Stimulated activated naive CD8-positive, alpha-beta T cell treated with anti-CD3 and anti-CD28 coated beads, Interleukin-15, amount 100 ng/mL, for 72 hours (primary cell): ENCODE measurements at places on chromosomes 4 and X.

DNA sequence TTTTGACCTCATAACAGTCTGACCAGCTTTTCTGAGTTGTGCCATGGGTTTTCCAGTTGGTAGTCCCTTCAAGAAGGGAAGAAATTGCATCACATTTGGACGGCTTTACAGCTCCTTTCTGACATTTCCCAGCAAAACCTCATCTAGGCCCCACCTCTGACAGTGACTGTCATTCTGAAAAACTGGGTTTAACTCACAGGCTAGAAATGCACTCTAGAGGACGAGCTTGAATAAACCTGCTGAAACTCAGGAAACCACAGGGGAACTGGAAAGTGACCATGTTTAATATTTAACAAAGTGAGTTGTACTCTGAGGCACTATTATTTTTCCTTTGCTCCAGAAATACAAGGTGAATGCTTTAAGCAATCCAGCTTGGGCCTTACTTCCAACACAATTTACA is 434.3 kb upstream of the RASGEF1B start:
- no peak for DNase-seq

DNA sequence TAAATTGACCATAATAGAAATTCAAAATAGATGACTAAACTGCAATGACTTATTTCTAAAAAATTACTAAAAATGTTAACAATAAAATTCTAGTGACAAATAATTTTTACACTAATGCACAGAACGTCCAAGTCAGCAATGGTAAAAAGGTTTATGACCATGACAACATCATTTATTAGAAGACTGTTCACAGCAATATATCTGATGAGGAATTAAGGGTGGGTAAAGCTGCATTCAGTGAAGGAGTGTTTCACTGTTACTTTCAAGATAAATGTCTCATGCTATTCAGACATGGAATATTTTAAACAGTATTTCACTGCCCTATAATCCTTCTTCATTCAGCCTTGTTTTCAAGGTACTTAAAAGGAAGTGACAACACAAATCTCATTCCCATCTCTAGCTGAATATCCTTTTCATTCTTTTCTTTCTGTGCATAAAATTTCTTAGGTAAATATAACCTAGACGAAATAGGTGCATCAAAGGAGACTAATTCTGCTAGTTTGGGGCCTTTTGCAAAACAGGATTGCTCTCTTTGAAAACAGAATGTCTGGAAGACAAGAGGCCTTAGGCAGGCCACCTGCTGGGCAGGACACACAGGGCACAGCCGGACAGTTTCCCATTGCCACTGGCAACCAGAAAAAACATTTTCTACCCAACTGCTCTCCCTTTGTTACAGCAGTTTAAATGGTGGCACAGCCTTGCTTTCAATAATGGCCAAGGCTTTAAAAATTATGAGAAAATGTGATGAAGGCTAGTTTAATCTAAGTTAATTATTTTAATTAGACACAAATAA is 600.3 kb downstream of the SPRY1 start:
- DNase-seq, result no peak

GRCh38 chr4:67256388-67257043 is 288.8 kb downstream of the CENPC start:
- no peak for DNase-seq

DNA sequence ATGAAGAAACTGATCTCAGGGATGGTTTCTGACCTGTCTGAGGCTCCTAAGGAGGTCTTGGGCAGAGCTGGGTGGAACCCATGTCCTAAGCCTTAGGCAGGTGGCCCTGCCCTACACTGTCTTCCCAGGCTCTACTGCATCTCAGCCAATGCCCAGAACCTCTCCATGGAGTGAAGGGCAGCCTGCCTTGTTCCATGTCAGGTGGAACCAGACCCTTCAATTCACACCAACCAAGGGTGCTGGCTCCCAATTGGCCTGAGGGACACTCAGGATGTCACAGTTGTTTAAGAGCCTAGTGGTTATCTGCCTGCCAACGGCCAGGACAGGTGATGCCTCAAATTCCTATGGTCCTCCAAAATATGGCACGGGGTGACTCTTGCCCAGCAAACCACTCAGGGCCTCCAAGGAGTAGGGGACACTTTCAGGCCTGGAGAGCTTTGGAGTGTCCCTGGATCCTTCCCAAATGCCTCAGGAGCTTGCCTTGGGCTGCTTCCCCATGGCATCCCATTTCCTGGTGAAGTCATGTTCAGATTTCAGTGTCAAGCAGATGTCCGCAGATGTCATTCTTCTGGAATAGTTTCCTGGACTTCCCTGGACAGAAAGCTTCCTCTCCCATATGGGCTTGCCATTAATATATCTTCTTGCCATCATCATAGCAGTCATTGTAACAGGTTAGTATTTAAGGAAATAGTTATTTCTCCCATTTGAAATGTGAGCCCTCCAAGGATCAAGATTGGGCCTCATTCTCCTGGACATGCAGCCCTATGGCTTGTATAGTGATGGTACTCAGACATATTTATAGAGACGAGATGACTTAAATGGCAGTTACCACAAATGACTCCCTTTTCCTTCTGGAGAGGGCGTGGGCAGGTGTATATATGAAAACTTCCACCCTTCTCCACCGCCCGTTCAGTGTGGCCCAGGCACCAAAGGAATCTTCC is 67.1 kb downstream of the MED28 start:
- no peak for DNase-seq

- no peak for DNase-seq
These were observed 73.6 kb downstream of the MED28 start for GRCh38 chr4:17688011-17688441.

DNA sequence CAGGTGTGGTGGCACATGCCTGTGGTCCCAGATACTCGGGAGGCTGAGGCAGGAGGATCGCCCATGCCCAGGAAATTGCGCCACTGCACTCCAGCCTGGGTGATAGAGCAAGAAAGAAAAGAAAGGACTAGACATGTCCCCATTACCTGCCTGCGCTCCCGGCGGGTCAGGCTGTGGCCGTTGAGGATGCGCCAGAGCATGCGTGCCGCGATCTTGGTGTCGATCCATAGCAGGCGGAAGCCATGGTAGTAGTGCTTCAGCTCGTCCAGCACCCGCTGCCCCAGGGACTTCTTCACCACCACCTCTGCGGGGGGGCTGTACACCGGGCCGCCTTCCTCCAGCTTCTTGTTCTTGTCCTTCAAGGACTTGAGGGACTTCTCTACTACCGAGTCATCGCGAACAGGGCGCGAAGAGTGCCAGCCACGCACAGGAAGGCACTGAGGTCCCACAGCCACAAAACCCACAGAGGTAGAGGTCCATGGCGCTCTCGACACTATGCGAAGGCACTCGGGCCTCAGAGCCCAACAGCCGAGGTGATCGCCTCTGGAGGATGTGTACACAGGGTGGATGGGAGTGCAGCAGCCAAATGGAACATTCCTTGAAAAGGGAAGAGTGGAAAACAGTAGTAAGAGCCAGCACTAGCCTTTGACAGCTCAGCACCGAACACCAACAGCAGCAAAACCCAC is 14.6 kb downstream of the LETM1 start:
- DNase-seq, result no peak

DNA sequence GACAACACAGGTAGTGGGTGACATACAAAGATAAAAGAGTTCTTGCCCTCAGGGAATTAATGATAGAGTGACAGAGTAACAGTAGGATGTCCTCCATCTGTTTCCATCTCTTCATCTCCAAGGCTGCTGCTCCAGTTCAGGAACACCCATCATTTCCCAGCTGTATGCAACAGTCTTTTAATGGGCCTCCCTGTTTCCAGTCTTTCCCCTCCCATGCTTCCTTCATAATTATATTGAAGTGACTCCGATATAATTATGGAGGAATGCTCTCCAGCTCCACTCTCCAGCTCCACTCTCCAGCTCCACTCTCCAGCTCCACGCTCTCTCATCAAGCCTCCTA is 65.3 kb upstream of the MSN start:
- no peak for DNase-seq

GRCh38 chrX:1418901-1419544 is 27.1 kb upstream of the SLC25A6 start:
- no peak for DNase-seq

GRCh38 chr4:72666910-72667309 is 97.9 kb upstream of the ADAMTS3 start:
- no peak for DNase-seq

GRCh38 chr4:100736641-100737451 is 219.0 kb upstream of the EMCN start:
- DNase-seq, result no peak

DNA sequence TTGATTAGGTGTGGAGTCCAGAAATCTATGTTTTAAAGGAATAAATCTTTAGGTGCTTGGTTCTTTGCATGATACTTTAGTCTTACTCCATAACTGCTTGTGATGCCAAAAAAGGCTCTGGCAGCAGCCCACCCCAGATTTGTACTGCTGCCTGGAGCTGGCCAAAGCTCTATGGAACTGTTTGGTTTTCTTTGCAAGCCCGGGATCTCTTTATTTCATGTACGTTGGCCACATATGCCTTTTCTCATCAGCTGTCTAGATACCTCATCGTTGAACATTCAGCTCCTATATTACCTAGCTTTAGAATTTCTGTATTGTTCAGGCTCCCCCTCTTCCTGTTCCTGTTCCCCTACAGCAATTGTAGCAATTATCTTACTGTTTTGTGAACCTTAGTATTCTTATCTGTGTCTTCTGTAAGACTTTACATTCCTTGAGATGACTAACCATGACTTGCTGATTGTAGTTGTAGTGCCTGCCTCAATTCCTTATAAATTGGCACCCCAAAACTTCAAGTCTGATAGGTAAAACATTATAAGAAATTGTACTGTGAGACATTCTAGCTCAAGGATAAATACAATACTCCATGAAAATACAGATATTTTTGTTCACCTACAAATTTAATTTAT is 199.4 kb upstream of the GPRIN3 start:
- DNase-seq, result no peak

GRCh38 chr4:14919785-14920184 is 82.5 kb upstream of the CPEB2 start:
- no peak for DNase-seq

DNA sequence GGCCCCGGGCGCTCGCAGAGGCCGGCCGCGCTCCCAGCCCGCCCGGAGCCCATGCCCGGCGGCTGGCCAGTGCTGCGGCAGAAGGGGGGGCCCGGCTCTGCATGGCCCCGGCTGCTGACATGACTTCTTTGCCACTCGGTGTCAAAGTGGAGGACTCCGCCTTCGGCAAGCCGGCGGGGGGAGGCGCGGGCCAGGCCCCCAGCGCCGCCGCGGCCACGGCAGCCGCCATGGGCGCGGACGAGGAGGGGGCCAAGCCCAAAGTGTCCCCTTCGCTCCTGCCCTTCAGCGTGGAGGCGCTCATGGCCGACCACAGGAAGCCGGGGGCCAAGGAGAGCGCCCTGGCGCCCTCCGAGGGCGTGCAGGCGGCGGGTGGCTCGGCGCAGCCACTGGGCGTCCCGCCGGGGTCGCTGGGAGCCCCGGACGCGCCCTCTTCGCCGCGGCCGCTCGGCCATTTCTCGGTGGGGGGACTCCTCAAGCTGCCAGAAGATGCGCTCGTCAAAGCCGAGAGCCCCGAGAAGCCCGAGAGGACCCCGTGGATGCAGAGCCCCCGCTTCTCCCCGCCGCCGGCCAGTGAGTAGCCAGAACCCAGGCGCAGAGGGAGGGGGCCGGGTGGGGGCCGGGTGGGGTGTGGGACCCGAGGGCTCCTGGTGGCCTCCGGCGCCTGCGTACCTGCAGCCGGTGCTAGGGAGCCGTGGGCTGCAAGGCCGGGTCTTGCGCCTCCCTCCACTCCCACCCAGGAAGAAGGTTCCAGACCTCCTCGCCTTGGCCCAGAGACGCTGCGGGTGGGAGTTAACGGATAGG is 534 bp downstream of the MSX1 start:
- DNase-seq, result no peak
